Activated T-cell treated with anti-CD3 and anti-CD28 coated beads, Interleukin-2, amount 50 U/mL, for 1 hour (primary cell): ENCODE measurements at places on chromosomes 16 and 17.
A peak's percentile ranks its signal among the peaks of the same experiment; 100 is the strongest.

DNA sequence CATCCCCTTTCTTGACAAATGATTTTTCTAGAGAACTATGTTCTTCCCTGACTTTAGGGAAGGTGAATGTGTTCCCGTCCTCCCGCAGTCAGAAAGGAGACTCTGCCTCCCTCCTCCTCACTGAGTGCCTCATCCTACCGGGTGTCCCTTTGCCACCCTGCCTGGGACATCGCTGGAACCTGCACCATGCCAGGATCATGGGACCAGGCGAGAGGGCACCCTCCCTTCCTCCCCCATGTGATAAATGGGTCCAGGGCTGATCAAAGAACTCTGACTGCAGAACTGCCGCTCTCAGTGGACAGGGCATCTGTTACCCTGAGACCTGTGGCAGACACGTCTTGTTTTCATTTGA lies 7.4 kb downstream of the NAT9 start:
- DNase-seq = no peak

DNA sequence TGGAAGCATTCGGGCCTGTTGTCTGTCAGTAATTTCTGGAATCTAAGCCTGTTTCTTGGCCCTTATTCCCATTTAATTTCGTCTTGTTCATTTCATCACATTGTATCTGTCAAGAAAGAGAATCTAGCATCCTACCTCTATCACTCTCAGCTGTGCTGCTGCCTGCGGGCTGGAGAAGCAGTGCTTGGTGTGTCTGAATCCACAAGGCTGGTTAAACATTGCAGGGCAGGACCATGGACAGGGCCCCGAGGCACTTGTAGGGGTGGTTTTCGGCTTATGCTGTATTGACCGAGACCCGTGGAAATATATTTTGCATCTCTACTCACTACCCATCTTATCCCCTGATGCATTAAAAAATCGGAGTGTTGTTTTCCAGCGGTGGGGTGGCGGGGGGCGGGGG lies 3.1 kb downstream of the RAB11FIP4 start:
- DNase-seq = peak; percentile 44

DNA sequence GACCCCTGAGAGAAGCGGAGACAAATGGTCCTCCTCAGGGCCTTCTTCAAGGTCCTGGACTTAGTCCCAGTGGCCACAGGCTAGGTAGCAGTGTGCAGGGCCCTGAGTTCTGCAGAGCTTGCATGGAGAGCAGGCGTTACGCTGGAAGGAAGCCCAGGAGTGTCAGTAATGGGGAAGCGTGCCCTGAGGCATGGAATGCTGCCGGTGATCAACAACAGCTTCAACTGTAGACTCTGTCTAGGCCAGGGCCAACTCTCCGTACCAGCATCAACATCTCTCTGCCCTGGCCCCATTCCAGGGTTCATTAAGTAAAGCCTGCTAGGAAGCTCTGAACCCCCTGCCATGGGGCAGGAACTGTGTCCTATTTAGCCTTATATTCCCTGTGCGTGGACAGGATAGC lies 568 bp upstream of the TNK1 start:
- DNase-seq = no peak

DNA sequence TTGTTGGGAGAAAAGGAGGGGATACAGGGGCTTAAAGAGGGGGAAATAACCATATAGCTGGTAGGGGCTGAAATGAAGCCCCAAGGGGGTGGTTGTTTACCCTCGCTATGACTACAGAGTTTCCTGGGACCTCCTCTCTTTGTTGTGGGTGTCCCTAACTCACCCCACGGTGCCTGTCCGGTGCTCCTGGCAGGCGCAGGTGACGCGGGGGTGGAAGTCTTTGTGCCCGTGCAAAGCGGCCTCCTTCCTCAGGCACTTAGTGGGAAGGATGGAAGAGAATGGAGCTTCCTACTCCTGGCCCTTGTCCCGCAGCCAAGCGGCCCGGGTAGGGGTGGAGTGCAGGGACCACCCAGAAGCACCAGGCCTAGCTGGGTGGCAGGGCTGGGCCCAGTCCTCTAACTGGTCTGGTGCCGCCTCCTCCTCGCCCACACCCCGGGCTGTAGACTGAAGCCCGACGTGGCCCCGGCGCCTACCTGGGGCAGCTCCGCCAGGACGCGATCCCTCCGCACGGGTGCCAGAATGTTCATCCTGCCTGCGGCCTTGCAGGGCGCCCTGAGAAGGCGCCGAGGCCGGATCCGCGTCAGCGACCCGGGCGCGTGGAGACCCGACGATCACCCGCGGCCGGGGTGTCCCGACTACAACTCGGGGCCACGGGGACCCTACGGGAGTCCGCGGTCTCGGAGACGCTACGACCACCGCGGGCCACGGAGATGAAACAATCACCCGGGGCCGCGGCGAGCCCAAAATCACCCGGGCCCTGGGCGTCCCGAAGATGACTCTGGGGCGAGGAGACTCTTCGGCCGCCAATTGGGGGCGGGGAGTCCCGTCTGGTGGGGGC lies 709 bp downstream of the RAB34 start:
- no peak for DNase-seq

GRCh38 chr16:88939972-88940861 lies 36.8 kb downstream of the CBFA2T3 start:
- peak; percentile 39 for DNase-seq

- no peak for DNase-seq
Observed at GRCh38 chr17:18987862-18988545, 16.6 kb downstream of the FAM83G start.

DNA sequence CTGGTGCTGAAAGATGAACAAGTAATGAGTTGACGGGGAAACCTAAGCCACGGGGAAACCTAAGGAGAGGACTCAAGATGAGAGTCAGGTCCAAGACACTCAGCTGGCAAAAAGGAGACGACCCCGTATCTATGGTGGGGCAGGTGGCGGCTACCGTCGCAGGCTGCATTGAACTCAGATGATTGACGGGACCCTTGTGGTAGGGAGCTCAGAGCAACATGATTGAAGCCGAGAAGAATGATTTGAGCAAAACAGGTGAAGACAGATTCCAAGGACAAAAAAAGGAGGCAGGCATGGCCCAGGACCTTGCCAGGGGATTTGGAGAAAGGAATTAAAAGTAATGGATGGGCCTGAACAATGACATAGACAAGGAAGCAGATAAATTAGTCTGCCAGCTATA lies 7.5 kb upstream of the MYH3 start:
- DNase-seq = no peak

GRCh38 chr17:46009681-46010596 lies 10.9 kb downstream of the STH start:
- DNase-seq = no peak

- DNase-seq = no peak
Observed at GRCh38 chr16:73058616-73059409, 10.9 kb upstream of the ZFHX3 start.

GRCh38 chr16:12420661-12421209 lies 383.0 kb downstream of the CPPED1 start:
- DNase-seq = no peak

GRCh38 chr16:61936522-61936921 lies 99.7 kb downstream of the CDH8 start:
- DNase-seq = no peak

DNA sequence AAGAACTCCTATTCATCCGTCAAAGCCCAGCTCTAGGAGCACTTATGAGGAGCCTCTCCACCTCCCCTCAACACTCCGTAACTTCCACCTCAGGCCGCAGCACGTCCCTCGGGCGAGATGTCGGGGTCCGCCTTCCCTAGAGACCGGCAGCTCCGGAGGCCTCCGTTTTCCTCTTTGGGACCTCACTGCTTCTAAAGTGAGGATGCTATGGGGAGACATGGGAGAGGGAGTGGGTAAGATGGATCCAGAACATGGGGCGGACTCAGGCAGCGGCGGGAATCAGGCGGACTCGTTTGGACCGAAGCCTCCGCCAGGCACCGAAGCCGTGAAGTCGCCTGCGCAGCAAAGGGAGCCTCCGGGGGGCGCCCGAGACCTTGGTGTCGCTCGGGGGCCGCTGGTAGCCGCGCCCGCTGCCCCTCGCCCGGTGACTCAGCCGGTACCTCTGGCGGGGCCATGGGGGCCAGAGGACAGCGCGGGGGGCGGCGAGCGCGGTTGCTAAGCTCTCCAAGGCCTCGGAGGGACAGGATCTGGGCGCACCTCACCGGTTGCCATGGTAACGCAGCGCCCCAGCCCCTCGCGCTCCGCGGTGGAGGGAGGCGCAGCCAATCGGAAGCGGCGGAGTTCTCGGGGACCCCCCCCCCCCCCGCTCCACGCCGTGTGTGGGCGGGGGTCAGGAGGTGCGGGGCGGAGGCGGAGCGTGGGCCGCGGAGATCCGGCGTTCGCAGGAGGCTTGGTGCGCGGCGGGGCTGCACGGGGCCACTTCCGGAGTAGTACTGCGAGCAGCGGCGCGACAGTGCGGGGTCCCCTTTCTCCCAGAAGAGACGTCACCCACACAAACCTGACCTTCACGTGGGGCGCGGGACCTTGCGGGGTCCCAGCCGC lies 1.3 kb upstream of the HIC1 start:
- peak; percentile 81 for DNase-seq
